HCT116 (cell line): ENCODE measurements at places on chromosomes 4 and X. TPM values are rescaled to one million over a fixed set of nuclear protein-coding genes. Genes with fewer than 3 reads are reported as not detected.

RNF175 gene
- total RNA-seq, result not detected

BTC gene
- total RNA-seq, result 4.5 TPM

- no peak overlapping the region for H3K27ac ChIP-seq
- no peak overlapping the region for H3K4me3 ChIP-seq
- no peaks in the 10 kb centered on the region for H3K4me1 ChIP-seq
Measured at GRCh38 chr4:3220476-3221183, 28.3 kb upstream of the MSANTD1 start.

GRCh38 chr4:143025081-143025704, 159.5 kb upstream of the USP38 start:
- H3K4me3 ChIP-seq, result no peak overlapping the region
- peak; percentile 50 for DNase-seq
- no peak overlapping the region for H3K27ac ChIP-seq
- no peaks in the 10 kb centered on the region for H3K36me3 ChIP-seq

GRCh38 chr4:158915683-158916241, 146.9 kb downstream of the FNIP2 start:
- no peak for DNase-seq
- no peaks in the 10 kb centered on the region for H3K4me1 ChIP-seq
- no peaks in the 10 kb centered on the region for H3K36me3 ChIP-seq
- no peak overlapping the region for H3K4me3 ChIP-seq
- no peak overlapping the region for H3K27ac ChIP-seq

DNA sequence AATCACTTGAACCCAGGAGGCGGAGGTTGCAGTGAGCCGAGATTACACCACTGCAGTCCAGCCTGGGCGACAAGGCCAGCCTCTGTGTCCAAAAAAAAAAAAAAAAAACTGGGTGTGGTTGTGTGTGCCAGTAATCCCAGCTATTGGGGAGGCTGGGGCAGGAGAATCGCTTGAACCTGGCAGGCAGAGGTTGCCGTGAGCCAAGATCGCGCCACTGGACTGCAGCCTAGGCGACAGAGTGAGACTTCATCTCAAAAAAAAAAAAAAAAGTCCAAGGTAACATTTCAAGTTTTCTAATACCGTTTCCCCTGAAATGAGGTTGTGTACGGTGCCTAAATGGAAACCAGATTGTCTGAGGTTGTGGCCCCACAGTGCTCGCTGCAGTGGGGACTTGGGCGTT, 35.6 kb downstream of the FAM193A start:
- no peaks in the 10 kb centered on the region for H3K27me3 ChIP-seq
- H3K4me3 ChIP-seq, result no peak overlapping the region
- no peak for DNase-seq
- H3K36me3 ChIP-seq, result no peaks in the 10 kb centered on the region

GRCh38 chrX:2679534-2680485, 11.3 kb upstream of the CD99 start:
- H3K27ac ChIP-seq, result no peak overlapping the region
- no peaks in the 10 kb centered on the region for H3K27me3 ChIP-seq
- no peaks in the 10 kb centered on the region for H3K36me3 ChIP-seq
- DNase-seq, result no peak

FAT1 gene
- 676 TPM for total RNA-seq

DNA sequence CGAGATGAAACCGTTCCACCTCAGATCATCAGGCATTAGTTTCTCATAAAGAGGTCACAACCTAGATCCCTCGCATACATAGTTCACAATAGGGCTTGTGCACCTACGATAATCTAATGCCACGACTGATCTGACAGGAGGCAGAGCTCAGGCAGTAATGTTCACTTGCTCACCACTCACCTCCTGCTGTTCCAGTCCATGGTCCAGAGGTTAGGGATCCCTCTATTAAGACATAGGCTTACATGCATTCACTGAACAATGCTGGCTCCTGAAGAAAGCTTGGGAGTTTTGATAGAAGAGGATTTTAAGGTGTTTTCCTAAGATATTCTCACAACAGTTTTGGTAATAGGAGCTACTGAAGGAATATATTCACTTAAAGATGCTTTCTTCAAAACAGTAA, 236.1 kb upstream of the FTHL17 start:
- no peaks in the 10 kb centered on the region for H3K36me3 ChIP-seq
- no peak overlapping the region for H3K27ac ChIP-seq
- H3K27me3 ChIP-seq, result no peaks in the 10 kb centered on the region

DNA sequence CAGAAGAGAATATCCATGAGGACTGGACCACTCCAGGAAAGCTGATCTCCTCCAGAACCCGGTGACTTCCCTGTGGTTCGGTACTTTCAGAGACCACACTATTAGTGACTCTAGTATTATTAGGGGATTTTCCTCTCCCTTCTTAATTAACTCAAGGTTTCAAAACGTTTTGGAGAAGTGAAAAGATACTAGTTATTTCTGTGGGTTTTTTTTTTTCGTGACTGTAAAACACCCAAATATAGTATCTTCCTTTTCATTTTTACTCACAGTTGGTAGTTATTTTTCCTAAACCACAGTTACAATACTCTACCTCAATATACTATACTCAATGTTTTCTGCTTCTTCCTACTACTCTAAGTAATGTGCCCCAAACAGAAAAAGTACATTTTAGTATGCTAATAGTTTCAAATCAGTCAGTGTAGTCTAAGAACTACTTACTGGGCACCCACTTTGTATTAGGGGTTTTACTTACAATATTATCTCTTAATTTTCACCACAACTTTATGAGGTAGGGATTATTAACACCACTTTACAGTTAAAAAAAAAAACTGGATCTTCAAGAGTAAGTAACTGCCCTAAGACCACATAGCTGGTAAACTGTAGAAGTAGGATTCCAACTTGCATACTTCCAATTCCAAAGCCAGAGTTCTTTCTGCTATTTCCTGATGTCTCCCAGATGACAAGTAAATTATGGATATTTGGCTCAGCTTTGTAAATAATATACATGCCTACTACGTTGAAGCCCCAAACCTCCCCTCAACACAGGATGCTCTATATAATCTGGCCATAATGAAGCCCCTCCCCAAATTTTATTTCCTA, 45.0 kb downstream of the SLC9A7 start:
- no peaks in the 10 kb centered on the region for H3K27me3 ChIP-seq
- H3K27ac ChIP-seq, result no peak overlapping the region
- no peak for DNase-seq

- no peak for DNase-seq
- no peak overlapping the region for H3K27ac ChIP-seq
- H3K27me3 ChIP-seq, result no peaks in the 10 kb centered on the region
- H3K4me3 ChIP-seq, result no peak overlapping the region
- no peaks in the 10 kb centered on the region for H3K36me3 ChIP-seq
Measured at GRCh38 chr4:140781596-140781995, 25.4 kb upstream of the TBC1D9 start.

LRIT3 gene
- total RNA-seq, result 0.47 TPM

NIPAL1 gene
- 7.0 TPM for total RNA-seq

- DNase-seq, result no peak
- no peaks in the 10 kb centered on the region for H3K27me3 ChIP-seq
- H3K4me3 ChIP-seq, result no peak overlapping the region
- peak overlapping the region; percentile 98 for H3K27ac ChIP-seq
- H3K4me1 ChIP-seq, result peaks cover 99% of the 10 kb centered on the region
- no peaks in the 10 kb centered on the region for H3K36me3 ChIP-seq
Measured at GRCh38 chr4:101141230-101141629, 206.1 kb downstream of the PPP3CA start.

FATE1 gene
- not detected for total RNA-seq

DNA sequence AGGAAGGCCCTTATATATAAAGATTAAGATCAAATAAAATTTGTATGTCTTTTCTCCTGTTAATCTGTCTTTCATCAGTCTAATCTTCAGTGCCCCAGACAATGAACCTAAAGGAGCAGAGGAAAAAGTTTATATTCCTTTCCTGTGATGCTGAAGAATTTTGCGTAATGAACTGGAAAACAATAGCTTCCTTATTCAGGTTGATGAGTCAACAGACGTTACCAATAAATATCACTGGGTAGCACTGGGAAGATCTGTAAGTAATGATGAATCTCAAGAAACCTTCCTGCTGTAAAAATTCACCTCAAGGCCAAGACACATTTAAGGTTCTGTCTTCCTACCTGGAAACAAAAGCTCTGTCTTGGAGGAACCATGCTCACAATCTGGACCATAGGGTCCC, 25.5 kb downstream of the CDKN2AIP start:
- DNase-seq, result peak; percentile 16
- H3K36me3 ChIP-seq, result no peaks in the 10 kb centered on the region
- H3K27me3 ChIP-seq, result no peaks in the 10 kb centered on the region
- peaks cover 14% of the 10 kb centered on the region; the same call in 1 of the 2 replicates for H3K4me1 ChIP-seq

DNA sequence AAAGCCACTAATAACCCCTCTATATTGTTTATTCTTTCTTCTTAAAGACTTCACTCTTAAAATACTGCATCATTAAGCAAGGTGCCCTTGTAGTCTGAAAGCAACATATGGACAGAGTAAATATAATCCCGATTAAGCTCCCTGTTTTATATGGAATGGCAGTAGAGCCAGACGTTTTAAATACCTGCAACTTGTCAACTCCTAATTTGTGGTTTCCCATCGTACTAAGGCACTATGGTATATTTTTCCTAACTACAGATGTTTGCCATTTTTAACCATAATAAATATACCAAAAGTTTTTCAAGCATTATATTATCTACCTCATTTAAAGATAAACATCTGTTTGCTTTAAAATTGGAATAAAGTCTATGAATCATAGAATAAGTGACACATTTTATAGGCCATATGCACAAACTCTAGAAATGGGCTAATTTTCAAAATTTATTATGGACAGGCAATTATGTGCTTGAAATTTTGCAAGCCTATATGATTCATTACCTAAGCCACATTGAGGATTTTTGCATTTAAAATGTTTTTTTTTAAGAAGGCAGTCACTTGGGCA, 194.6 kb downstream of the FRMPD4 start:
- H3K4me1 ChIP-seq, result no peaks in the 10 kb centered on the region
- DNase-seq, result no peak
- no peaks in the 10 kb centered on the region for H3K27me3 ChIP-seq
- H3K36me3 ChIP-seq, result no peaks in the 10 kb centered on the region

DNA sequence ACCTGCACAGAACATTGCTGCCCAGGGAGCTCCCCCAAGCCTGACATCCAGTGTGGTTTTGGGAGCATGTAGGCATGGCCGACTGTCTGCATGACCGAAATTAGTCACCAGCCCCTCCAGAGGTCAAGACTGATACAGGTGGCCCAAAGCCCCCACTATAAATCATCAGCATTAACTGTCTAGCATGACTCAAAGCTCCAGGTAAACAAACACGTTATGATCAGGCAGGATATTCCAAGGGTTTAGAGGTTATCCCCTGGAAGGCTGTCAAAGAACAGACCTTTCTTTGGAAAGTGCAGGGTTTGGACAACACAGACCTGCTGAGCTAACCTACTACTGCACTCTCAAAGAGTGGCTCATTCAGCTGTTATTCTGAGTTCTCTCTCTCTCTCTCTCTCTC, 2.1 kb upstream of the FAM9A start:
- H3K36me3 ChIP-seq, result no peaks in the 10 kb centered on the region
- DNase-seq, result no peak
- H3K4me1 ChIP-seq, result no peaks in the 10 kb centered on the region
- H3K27ac ChIP-seq, result no peak overlapping the region
- H3K4me3 ChIP-seq, result no peak overlapping the region

DNA sequence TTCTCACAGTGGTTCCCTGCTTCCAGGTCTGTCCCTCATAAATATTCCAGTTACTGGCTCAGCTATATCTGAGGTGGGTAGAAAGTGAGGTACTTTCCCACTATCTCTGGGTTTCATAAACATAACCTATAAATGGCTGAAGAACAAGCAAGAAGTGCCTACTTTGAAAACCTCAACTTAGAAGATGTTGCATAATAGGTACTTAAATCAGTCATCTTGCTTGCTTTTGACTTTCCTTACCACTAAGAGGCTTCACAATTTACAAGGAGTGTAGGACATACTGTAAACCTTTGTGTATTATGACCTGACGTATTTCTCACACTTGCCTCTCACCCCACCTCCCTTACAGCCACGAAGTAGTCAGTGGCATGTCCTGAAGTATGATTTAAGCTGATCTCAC, 145.9 kb downstream of the PCDH19 start:
- no peaks in the 10 kb centered on the region for H3K36me3 ChIP-seq
- H3K4me3 ChIP-seq, result no peak overlapping the region
- no peak overlapping the region for H3K27ac ChIP-seq
- H3K27me3 ChIP-seq, result no peaks in the 10 kb centered on the region
- H3K4me1 ChIP-seq, result no peaks in the 10 kb centered on the region

C4orf36 gene
- total RNA-seq, result 1.8 TPM

GRCh38 chr4:107824350-107825071, at the start of gene SGMS2:
TSS of gene SGMS2 (plus strand) at chr4:107824932. CDS start at chr4:107895554, 70,622 bp downstream.
- peak; percentile 88 for DNase-seq
- no peaks in the 10 kb centered on the region for H3K36me3 ChIP-seq
- H3K27ac ChIP-seq, result peak within 1 kb of the TSS; percentile 91
- peaks cover 17% of the 10 kb centered on the region for H3K4me1 ChIP-seq

GRCh38 chrX:135411893-135412292, 9.9 kb upstream of the SMIM10L2A start:
- H3K4me3 ChIP-seq, result no peak overlapping the region
- H3K36me3 ChIP-seq, result no peaks in the 10 kb centered on the region
- H3K4me1 ChIP-seq, result no peaks in the 10 kb centered on the region

DNA sequence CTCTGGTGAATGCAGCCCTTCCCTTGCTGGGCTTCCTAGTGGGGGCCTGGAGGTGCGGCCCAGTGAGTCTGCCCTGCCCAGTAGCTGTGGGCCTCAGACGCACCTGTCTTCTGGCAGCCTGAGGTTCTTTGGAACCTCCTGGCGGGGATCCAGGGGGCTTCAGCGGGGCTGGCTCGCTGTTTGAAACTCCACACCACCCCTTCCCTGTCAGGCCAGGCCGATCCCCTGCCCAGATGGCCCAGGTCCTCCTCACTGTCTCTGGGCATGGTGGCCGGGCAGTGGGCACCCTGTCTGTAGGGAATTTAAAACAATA, 10.7 kb upstream of the NKX1-1 start:
- H3K36me3 ChIP-seq, result no peaks in the 10 kb centered on the region
- no peaks in the 10 kb centered on the region for H3K4me1 ChIP-seq
- H3K27ac ChIP-seq, result no peak overlapping the region
- 0 out of 2 replicates have a peak, but pooled peaks cover 11% of the 10 kb centered on the region for H3K27me3 ChIP-seq

STK26 gene
- 30.5 TPM for total RNA-seq

TAF7L gene
- total RNA-seq, result 0.22 TPM

FRG2 gene
- total RNA-seq, result not detected

DNA sequence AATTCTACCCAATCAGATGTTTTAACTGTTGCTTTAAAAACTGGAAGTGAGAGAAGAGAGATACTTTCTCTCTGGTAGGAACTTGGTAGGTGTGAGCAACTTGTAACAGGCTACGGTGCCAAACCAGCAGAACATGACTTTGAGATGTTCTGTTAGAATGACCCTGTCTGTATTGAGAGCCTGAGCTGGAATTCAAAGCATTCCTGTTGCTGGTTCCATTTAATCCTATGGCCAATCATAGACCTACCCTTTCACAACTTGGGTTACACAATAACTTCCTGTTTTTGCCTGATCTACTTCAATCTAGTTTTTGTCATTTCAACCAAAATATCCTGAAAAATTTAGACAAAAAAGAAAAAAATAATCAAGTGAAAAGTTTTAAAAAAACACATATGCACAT, 1.7 kb upstream of the PRRG1 start:
- H3K27me3 ChIP-seq, result no peaks in the 10 kb centered on the region
- 0 out of 2 replicates have a peak, but pooled peaks cover 5% of the 10 kb centered on the region for H3K4me1 ChIP-seq
- no peak overlapping the region for H3K27ac ChIP-seq
- DNase-seq, result no peak
- H3K36me3 ChIP-seq, result no peaks in the 10 kb centered on the region

GRCh38 chr4:36601864-36602495, 320.6 kb downstream of the DTHD1 start:
- no peaks in the 10 kb centered on the region for H3K36me3 ChIP-seq
- no peak for DNase-seq
- H3K4me3 ChIP-seq, result no peak overlapping the region
- H3K4me1 ChIP-seq, result no peaks in the 10 kb centered on the region
- peaks cover 3% of the 10 kb centered on the region; the same call in 1 of the 2 replicates for H3K27me3 ChIP-seq
- H3K27ac ChIP-seq, result no peak overlapping the region

- no peaks in the 10 kb centered on the region for H3K36me3 ChIP-seq
- H3K27ac ChIP-seq, result no peak overlapping the region
- H3K27me3 ChIP-seq, result no peaks in the 10 kb centered on the region
Measured at GRCh38 chr4:88659055-88659889, 38.4 kb downstream of the NAP1L5 start.
